CD4-positive, alpha-beta T cell treated with Interleukin-15 for 4 hours (primary cell): ENCODE measurements at places on chromosomes 11 and 22.

DNA sequence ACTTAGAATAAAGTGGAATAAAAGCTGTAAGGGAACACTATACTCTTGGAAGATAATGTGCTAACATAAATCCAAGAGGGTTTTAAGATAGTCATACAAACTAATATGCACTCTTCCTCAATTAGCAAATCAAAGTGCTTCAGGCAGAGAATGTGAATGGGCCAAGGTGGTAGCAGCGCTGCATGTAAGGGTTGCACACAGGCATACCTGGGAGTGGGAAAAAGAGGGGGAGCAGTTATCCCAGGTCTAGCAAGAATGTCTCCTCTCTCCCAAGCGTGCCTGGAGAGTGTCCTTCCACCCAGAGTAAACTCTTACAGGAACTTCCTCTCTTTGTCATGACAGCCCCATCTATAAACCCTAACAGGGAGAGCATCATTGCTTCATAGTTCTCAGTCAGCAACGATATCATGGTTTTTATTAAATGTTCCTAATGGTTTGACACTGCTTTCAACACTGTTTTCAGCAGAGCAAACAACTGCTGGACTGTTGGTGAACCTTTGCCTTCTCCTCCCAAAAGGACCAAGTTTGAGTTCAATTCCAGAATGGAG, 61.6 kb downstream of the SYTL2 start:
- DNase-seq = no peak

DNA sequence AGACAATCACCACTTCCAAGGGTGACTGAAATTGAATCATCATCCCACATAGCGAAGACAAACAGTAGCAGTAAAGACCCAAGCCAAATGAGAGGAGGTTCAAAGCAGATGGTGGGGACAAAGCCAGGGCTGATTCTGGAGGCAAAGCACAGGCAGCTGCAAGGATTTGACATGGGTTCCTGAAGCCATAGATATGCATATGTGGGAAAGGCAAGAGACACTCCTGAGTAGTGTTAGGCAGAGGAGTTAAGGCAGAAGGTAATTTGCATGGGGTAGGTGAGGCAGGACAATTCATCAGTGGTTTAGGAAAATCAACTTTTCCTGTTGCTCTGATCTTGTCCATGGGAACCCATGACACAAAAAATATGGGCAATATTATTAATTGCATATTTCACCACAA, 462.8 kb downstream of the FAM181B start:
- no peak for DNase-seq

DNA sequence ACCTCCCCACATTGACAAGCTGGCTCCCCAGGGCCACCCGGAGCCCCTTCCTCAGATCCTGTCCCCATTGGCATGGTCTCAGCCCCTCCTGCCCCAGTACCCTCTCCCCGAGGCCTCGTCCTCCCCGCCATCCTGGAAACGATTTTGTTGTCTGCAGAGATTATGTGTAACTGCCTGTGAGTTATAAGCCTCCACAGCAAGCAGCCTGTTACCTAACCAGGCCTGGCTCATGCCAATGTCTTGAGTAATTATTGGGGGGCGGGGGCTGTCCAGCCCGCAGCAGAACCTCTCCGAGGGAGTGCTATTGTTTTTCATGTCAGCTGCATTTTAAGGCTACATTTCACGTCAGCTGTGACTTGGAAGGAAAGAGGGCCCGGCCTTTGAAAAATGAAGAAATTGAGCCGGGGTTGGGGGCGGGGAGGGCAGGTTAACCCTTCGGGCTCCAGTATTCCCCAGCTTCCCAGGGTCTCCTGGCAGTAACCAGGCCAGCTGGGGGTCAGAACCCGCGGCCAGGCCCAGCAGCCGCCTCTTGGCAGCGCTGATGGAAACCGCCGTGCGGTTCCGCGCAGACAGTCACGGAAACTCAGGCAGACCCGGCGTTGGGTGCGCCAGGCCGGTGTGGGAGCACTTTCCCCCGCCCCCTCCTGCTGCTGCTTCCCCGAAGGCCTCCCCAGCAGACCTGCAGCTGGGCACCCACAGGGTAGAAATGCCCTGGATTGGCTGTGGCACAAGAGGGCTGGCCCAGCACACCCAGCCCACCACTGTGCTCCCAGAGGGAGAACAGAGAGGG, 59.5 kb downstream of the CDKN1C start:
- no peak for DNase-seq

DNA sequence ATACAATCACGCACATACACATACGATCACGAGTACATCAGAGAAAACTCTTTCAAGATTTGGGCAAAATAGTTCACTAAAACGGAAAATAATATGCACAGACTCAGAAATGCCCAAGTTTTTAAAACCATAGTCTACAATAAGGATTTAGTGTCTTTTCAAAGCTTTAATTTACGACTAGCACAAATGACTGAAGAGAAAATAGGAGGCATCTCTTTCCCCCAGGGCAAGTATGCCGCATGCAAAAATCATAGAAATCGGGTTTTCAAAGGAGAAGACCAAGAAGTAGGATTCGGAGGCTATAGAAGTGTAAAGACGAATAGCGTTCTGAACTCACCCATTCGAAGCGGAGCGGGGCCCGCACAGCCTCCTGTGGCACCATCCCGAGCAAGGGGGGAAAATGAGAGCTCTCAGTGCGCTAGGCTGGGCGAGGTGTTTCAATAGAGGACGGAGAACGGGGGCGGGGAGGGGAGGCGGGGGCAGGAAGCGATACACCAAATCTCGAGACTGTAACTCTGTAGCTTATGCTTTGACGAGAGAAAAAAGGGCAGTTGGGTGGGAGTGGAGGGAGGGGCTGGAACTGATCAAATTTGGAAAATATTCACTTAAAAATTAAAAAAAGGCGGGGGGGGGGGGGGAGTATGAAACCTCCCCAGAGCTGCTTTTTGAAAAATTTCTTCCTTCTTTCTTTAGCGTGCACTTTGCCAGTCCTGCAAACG, 15.8 kb downstream of the BLID start:
- DNase-seq = no peak

DNA sequence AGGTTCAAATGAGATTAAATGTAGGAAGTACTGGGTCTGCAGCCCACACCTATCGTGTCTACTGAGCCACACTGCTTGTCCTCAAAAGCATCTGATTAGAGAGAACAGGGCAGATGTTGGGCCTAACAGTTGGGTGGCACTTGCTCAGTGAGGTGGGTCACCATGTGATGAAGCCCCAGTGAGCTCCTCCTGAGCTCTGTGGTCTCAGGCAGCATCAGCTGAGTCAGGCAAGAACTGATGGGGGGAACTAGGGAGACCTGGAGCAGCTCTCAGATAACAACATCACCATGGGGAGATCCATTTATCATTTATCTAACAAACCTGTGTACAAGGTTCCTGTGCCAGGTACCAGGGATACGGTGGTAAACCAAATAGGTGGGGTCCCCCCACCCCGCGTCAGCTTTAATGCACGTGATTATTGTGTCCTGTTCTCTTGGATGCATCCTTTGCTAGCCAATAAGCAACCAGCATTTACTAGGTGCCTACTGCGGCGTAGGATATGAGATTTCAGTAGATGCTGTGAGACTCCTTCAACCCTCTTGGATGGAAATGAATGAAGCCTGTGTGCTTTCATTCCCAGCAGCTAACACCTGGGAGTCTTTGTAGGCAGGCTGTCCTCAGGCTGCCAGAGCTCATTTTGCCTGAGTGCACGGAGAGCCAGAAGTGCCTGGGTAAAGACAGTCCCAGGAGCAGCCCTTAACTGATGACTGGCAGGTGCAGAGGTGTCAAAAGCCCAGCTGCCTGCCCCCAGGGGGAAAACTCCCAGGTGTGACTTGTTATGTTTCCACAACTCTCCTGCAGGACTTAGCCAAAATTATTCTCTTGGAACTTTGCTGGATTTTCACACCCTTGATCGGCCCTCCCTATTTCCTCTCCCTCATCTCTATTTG, 73.6 kb upstream of the NARS2 start:
- no peak for DNase-seq

- no peak for DNase-seq
Observed at GRCh38 chr11:75208446-75208845, 32.1 kb upstream of the TPBGL start.

DNA sequence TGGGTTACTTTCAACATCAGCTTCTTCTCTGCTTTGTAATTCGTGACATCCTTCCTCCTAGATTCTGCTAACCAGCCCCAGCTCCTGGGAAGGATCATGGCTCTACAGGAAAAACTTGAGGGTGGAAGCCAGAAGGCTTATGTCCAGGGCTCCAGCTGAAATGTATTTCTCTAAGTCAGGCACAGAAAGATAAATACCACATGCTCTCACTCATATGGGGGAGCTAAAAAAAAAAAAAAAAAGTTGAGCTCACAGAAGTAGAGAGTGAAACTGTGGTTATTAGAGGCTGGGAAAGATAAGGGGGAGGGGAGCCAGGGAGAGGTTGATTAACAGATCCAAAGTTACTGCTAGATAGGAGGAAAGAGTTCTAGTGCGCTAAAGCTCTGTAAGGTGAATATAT, 74.9 kb downstream of the DSCAML1 start:
- no peak for DNase-seq
